Nephron progenitor cell (in vitro differentiated cells): ENCODE measurements at places on chromosomes 1 and 21.

DNA sequence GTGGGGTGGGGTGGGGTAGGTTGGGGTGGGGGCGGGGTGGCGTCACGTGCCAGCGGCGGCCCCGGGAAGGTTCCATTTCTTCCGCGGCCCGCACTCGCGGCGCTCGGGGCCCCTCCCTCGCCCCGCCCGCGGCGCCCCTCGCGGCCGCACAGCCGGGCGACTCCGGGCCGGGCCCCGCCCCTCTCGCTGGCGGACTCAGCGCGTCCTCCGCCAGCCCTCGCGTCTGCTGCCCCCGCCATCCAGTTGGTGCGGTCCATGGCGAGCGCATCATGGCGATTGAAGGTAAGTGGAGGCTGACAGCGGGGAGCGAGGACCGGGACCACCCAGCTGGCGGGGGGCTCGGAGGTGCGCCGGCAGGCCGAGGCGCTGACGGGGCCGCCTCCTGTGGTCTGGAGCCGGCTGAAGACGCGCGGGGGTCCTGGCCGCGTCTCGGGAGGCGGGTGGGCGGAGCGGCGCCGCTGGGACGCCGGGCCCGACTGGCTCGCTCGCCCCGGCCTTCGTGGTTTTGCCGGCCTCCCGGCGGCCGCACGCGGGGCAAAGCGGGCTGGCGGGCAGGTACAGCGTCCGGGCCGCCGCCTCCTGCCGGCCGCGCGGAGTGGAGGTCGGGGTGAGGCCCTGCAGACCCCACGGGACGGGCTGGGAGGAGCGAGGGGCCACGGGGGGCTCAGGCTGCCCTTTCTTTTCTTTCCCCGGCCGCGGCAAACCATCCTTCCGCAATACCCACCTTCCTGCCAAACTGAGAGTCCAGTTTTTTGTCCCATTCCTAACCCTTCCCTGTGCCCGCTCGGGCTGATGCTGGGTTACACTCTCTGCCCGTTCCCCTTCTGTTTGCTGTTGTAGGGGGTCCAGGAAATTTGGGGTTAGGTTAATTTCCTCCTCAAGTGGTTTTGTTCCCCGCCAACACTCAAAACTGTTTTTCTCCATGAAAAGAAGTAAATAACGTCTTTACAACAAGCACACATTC is at the start of gene SYT14:
Gene SYT14, plus strand, starts transcription at position 222 of the 964 bp plus-strand sequence. Its CDS starts 48 bp downstream, at position 270.
- DNase-seq: peak; percentile 69

- DNase-seq: no peak
These were observed 70.8 kb downstream of the MAN1C1 start for GRCh38 chr1:25687221-25688017.

- no peak for DNase-seq
These were observed 40.4 kb upstream of the GOLT1A start for GRCh38 chr1:204254031-204254661.

DNA sequence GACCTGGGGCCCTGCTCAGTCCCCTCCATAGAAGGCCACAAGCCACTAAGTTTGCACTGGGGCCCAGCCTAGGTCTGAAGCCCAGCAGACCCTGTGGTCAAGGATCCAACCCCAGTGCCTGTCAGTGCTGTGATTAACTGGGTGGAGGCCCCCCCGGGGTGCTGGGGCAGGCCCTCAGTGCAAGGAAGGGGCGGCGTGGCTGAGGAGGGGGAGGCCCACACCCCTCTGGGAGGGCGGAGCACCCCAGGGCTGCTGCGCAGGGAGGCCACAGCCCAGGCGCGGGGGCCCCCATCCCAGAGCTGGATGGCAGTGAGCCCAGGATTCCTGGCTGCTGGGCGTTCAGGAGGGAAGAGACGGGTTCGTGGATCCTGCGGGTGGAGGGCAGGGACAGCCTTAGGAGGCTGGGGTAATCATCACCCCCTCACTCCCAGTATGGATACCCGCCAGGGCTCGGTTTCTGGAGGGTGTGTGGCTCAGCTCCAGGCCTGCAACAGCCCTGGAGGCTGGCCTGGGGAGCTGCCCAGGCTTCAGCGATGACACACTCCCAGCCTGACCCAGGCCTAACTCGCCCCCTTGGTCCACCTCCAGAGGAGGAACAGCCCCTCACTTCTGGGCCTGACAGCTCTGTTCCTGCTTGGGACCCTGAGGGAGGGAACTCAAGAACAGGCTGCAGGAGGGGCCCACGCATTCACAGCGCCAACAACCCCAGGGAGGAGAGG is 890 bp downstream of the GJC2 start:
- DNase-seq: no peak

DNA sequence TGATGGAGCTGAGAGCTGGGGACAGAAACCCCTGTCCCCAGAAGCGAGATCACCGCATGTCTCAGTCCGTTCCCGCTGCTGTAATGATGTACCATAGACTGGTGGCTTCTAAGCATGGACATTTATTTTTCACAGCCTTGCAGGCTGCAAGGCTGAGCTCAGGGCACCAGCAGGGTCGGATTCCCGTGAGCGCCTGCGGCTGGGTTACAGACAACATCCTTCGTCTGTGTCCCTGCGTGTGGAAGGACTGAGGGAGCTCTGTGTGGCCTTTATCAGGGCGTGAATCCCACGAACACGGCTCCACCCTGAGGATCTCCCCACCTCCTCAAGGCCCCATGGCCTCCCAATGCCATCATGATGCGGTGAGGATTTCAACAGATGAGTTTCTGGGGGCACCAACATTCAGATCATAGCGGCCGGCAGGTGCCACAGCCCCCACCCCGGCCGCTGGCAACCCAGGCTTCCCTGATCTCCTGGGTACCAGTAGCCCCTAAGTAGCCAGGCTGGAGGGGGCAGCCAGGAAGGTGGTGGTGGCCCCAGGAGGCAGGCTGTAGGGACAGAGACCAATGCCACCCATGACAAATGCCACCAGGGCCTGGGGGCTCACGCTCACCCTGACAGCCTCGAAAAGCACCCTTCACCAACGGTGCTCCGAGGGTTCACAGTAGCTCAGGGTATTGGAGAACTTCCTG is 104.4 kb downstream of the CRYAA start:
- DNase-seq: no peak

GRCh38 chr1:14182856-14183255 is 415.6 kb upstream of the KAZN start:
- DNase-seq: no peak
